ENCODE measurements at places on chromosomes 13 and 19.
A peak's percentile ranks its signal among the peaks of the same experiment; 100 is the strongest.

- no peak for DNase-seq
Measured at GRCh38 chr13:97440598-97441170, 6.7 kb downstream of the RAP2A start.

DNA sequence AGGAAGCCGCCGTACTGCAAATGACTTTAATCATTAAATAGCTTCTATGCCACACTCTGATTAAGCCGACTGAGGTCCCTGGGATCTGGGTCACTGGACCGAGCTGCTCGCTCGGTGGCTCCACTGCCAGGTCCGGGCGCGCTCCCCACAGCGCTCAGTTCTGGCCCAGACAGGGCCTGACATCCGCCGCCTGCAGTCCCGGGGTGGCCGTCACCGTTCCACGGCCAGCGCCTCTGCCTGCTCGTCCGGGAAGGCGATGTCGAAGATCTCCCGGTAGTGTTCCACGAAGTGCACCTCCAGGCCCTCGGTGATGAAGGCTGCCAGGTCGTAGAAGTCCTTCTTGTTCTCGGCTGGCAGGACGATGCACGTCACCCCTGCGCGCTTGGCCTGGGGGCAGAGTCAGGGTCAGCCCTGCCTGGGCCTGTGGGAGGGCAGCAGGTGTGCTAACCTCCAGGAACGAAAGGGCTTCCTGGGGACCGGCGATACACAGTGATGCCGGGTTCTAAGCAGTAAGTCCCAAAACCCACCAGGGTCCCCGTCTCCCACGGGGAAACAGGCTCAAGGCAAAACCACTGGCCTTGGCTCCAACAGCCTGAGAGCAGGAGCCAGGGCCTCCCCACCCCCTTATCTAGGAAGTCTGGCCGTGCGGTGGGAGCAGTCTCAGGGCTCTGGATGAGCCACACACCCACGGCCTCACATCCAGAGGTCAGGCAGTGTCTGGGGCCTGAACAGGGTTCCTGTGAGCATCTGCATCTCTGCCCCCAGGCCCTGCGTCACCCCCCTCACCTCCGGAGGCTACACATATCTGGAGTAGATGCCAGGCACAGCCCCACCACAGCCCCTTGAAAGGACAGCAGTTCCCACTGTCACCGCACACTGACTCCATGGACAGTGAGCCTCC lies 2.0 kb downstream of the RPL36 start:
- DNase-seq, result no peak

- DNase-seq, result no peak
Measured at GRCh38 chr19:5349041-5349440, 8.4 kb upstream of the PTPRS start.

- DNase-seq, result no peak
Measured at GRCh38 chr13:40024967-40025714, 369.7 kb downstream of the COG6 start.

- DNase-seq, result no peak
Measured at GRCh38 chr13:26950546-26950945, 190.0 kb upstream of the GPR12 start.

- DNase-seq, result no peak
Measured at GRCh38 chr19:19049406-19049805, 14.4 kb upstream of the SLC25A42 start.

DNA sequence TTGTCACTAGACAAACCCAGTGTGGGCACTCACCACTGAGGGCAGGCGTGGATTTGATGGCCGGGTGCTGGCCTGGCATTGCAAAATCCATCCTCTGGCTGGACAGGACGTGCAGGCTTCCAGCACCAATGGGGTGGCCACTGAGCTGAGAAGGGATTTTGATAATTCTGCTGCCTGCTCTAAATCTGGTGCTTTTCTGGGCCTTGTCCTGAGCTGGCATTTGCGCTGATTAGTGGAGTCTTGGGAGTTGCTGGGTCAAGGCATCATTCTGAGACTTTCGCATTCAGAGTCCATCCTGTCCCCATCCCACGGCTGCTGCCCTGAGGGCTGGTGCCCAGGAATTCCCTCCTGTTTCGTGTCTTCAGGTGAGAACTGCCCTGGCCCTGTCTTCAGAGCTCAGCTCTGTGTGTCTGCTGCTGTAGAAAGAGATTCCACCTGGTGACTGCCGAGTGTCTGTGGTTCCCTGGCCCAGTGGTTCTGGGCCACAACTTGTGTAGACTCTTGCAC lies 65.9 kb upstream of the MCF2L start:
- no peak for DNase-seq

GRCh38 chr19:35642312-35642711 lies 767 bp downstream of the ETV2 start:
- no peak for DNase-seq

DNA sequence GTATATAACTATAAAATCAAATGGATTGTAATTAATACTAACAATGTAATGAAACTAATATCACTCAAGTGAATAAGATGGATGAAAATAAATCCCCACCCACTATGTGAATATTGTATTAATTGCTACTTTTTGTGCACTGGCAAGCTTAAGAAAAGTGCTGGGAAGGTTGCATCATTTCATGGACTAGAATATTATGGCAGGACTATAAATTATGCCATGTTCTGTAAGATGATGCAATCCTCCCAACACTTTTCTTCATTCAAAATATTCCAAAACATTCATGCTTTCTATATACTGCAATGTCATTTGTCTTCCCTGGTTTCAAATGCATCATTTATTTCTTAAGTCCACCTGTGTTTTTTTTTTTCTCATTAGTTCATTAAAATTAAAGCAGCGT lies 457.6 kb upstream of the GPC6 start:
- no peak for DNase-seq

DNA sequence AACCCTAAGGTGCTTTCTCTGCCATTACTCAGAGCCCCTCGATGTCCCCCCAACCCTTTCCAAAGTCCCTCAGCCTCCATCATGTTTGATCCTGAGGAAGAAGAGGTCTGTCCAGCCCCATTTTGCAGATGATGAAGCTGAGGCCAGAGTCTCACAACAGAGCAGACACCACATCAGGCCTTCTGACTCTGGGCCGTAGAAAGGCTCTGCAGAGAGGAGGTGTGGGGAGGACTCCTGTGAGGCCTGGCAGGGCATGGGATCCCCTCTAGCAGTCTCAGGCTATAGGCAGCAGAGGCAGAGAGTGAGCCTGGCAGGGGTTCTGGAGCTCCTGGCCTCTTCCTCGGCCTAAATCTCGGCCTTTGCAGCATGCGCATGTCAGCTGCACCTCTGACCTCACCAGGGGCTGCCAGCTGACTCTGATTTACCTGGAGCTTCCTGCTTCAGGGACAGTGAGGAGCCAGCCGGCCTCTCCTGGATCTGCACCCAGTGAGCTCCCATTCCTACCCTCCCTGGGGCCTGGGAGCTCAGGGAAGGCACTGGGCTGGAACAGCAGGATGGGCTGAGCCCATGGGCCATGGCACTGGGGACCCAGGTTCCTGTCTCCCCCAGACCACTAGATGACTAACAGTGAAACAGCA lies 41.7 kb upstream of the VSTM2B start:
- DNase-seq, result no peak

DNA sequence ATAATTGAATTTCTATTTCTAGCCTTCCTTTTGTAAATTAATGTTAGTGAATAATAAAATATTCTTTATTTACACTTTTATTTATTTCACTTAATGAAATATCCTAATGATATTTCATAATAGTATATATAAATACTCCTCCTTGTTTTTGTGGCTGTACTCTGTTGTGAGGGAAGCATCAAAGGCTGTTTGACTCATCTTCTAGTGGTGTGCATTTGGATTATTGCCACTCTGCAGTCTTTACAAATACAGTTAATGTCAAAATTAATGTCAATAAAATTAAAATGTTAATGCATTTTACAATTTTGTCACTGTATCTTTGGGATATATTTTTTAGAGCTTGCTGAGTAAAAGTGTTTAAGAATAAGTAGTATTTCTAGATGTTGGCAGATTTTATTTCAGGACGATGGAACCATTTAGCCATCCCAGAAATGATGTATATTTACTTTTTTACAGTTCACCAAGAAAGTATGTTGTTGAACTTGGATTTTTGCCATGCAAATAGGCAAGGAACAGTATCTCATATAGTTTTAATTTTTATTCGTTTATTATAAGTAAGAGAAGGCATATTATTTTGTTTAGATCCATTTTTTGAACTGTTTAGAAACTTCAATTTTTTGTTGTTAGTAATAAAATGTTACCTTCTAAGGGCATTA lies 281.2 kb upstream of the SLITRK6 start:
- DNase-seq, result no peak

GRCh38 chr19:47389150-47389556 lies 30.2 kb downstream of the MEIS3 start:
- no peak for DNase-seq

GRCh38 chr13:34419755-34420154 lies 522.3 kb upstream of the NBEA start:
- no peak for DNase-seq

DNA sequence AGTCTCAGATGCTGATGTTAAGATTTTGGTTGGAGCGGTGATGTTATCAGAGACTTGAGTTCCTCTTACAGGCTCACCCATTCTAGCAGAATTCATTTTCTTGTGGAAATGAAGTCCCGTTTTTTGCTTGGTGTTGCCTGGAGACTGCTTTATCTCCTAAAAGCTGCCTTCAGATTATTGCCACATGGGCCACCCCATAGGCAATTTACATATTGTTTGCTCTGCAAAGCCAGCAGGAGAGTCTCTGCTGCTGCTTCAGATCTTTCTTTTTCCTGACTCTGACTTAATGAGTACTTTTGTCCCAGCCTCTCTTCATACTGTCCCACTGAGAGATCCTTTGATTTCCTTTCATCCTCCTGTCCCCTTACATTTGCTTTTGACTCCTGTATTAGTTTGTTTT lies 114.6 kb downstream of the TDRD3 start:
- DNase-seq, result no peak

DNA sequence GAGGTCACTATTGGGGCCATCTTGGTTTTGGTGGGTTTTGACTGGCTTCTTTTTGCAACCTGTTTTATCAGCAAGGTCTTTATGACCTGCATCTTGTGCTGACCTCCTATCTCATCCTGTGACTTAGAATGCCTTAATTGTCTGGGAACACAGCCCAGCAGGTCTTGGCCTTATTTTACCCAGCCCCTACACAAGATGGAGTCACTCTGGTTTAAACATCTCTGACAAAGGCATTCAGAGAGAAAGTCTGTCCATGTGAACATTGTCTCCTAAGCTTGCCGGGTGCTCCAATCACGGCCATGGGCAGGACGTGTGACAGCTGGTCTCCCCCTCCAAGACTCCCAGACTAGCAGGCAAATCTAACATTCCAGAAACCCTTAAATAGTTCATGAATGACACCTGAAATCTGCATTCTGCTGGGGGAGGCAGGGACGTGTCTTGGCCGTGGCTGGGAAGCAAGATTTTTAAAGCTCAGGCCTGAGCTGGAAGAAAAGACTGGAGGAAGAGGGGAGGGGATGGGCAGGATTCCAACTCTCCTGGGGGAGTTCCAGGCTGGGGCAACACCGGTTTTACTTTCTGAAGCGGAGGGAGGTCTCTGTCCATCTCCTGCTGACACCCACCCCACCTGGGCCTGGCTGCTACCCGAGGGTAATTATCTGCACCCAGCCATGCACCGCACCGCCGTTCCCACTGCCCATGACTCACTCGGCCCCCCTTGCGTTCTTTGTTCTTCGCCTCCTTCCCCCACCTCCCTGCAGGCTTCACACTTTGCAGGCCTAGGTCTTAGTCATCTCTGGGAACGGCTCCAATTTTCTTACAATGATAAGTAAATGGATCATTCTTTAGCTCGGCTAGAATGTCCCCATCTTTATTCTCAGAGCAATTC lies 11.6 kb upstream of the OR1M1 start:
- DNase-seq, result peak; percentile 42

GRCh38 chr13:50917572-50917971 lies 8.0 kb downstream of the RNASEH2B start:
- DNase-seq, result no peak

- no peak for DNase-seq
Measured at GRCh38 chr19:45172173-45172572, 5.9 kb downstream of the TRAPPC6A start.

GRCh38 chr19:35942235-35942634 lies 6.1 kb downstream of the LRFN3 start:
- DNase-seq, result no peak

DNA sequence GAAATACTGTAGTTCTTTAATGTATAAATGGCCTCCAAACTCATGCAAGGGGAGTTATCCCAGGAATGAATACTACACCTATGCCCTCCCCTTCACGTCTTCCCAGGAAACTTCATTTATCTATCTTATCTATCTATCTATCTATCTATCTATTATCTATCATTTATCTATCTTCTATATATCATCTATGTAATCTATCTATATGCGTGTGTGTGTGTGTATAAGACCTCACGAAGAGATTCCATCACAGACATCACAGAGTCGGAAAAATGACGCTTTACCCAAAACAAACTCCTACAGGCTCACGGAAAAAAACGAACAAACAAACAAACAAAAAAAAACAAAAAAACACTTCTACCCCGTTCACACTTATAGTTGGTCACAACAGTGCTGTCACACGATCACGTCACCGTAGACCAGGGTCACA lies 486 bp downstream of the ZNF529 start:
- no peak for DNase-seq

- no peak for DNase-seq
Measured at GRCh38 chr13:91878491-91878890, 480.1 kb downstream of the GPC5 start.

DNA sequence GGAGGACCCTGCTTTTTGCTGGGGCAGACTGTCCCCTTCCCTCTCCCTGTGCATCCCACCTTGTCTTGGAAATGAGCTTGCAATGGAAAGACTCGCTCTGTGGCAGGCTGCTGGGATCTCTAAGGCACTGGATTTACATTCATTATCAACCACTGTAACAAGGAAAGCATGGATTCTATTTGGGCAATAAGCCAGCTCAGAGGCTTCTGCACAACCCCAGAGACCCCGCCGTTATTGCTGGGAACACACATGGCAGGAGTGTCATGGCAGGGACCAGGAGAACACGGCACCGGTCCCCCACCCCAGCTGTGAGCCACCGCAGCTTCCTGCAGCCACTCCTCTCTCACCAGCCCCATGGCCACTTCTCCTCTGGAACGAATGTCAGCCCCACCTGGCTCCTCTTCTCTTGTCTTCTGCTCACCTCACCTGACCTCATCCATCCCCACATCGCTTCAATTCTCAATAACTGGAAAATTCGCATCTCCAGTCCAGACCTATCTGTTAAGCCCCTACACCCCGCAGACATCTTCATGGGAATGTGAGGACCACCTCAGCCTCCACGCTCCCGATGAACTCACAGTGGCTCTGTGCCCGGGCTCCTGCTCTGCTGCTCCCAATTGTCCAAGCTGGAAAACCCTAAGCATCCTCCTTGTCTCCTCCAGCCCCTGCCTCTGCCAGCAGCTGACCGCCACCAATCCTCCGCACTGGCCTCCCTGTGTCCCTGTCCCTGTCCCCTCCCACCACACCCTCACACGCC lies 181.5 kb downstream of the USP12 start:
- DNase-seq, result no peak

- no peak for DNase-seq
Measured at GRCh38 chr19:42207767-42208271, 9.7 kb downstream of the DEDD2 start.

GRCh38 chr13:59643364-59643841 lies 520.3 kb downstream of the DIAPH3 start:
- DNase-seq, result no peak

- no peak for DNase-seq
Measured at GRCh38 chr19:7257148-7258040, 36.8 kb downstream of the INSR start.

GRCh38 chr19:41064974-41065569 lies 23.2 kb upstream of the CYP2A13 start:
- no peak for DNase-seq

All from right lung (tissue), 10 donors.